ENCODE measurements at places on chromosomes 3 and 15.

DNA sequence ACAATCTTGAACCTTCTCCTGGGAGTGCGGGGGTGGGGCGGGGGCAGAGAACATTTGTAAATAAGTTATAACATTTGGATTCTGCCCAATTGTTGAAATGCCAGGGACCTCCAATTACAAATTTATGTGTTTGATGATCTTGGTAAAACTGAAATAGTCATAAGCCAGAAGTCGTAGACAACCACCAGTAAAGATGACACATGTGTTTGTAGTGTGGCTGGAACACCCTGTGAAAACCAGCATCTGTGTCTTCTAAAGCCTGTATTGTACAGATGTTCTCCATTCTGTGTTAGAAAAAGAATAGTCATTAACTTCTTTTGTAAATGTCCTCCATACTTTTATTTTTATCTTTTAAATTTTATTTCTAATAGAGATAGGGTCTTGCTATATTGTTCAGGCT lies 61.8 kb downstream of the ARIH1 start:
- DNase-seq: no peak

DNA sequence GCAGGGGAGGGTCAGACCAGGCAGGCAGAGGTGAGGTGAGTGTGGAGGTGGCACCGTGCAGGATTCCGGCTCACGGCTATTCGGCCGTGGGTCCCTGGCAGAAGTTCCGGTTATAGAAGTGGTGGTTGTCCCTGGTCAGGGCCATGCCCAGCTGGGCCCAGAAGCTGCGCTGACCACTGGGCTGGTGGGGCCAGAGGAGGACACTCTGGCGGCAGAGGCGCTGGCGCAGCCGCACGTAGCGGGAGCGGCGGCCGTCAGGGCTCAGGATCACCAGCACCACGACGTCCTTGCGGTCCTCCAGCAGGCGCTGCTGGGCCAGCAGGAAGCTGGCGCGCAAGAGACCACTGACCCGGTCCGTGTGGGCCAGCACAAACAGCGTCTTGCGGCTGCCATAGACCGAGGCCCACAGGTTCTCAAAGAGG lies 4.3 kb downstream of the TLR9 start:
- DNase-seq: no peak

- DNase-seq: peak; percentile 34
Observed at GRCh38 chr3:182241766-182242488, 530.2 kb downstream of the SOX2 start.

DNA sequence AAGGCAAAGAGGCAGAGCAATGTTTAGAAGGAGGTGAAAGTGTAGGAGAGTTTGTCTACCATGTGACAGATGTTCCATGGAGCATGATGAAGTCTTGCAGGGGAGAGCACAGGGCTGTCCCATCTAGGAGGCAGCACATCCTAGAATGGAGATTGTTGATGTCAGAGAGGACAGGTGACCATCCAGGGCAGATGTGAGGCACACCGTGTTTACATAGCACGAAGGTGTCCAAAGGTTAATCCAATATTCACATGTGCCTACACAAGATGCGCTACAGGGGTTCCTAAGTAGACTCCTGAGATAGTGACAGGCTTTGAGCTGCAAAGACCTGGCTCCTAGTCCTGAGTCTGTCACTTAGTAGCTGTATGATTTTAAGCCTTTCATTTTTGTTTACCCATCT lies 219.3 kb upstream of the SLCO3A1 start:
- no peak for DNase-seq

DNA sequence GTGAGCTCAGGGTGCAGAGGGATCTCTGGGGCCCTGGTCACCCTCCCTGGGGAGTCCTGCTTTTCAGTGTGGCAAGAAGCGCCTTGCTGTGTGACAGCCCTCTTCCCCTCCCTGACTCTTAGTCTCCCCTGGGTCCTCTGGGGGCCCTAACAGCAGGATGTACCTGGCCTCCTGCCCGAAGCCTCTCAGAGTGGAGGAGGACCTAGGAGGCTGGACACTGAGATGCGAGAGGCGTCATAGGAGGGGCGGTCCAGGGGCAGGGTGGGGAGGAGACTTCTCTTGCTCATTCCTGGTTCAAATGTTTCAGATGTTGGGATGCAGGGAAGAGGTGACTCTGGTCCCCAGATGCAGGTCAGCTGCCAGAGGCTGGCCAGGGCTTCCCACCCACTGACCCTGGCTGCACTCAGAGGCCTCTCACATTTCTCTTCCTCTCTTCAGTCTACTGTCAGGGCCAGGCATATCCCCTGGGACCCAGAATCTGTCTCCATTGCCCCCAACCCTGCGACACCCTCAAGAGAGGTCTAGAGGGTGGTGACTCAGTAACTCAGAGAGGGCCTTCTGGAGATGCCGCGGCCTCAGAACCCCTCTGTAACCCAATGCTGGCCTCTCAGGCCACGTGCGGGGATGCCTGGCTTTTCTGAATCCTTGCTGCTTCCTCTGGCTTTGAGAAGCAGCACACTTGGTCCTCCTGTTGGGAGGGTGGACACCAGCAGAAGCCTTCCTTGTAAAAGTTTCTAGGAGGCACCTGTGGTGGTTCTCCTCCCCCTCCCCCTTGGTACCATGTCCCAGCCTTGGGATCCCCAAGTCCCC lies 25.9 kb downstream of the SNX33 start:
- DNase-seq: peak; percentile 88

- DNase-seq: no peak
Observed at GRCh38 chr3:58216496-58217195, 5.9 kb upstream of the DNASE1L3 start.

- DNase-seq: no peak
Observed at GRCh38 chr3:142999881-143000280, 1.5 kb upstream of the U2SURP start.

DNA sequence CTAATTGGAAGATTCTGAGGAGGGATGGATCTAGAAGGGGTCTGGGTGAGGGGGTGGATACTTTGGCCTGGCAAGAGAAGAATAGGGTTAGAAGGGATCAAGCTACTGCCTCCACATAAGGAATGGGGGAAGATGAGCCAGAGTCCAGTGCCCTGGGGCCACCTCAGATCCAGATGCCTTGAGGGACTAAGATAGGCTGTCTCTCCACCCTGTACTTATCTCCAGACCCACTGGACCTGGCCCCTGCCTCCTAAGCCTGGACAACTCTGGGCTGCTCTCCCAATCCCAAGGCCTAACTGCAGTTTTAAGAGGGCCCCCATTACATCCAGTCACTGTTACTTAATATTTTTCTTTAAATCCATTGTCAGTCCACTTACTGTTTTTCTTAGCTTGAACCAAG lies 2.0 kb downstream of the DVL3 start:
- DNase-seq: no peak

DNA sequence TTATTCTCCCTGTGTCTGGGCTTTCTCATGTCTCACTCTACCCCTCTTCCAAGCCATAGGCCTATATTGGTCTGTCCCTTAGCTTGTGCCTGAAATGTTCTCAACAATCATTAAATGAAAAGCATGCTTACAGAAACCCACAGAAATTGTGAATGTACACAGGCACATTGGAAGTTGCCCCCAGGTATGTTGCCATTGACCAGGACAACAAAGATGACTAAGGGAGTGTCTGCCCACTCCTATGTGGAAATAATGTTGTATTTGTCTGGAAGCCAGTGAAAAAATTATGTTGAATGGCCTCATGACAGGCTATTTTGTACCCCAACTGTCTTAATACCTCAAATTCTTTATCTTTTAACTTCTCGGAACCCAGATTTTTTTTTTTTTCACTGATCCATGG lies 102.0 kb downstream of the TPRG1 start:
- DNase-seq: no peak

- peak; percentile 38 for DNase-seq
Observed at GRCh38 chr3:131454501-131454900, 48.3 kb downstream of the MRPL3 start.

DNA sequence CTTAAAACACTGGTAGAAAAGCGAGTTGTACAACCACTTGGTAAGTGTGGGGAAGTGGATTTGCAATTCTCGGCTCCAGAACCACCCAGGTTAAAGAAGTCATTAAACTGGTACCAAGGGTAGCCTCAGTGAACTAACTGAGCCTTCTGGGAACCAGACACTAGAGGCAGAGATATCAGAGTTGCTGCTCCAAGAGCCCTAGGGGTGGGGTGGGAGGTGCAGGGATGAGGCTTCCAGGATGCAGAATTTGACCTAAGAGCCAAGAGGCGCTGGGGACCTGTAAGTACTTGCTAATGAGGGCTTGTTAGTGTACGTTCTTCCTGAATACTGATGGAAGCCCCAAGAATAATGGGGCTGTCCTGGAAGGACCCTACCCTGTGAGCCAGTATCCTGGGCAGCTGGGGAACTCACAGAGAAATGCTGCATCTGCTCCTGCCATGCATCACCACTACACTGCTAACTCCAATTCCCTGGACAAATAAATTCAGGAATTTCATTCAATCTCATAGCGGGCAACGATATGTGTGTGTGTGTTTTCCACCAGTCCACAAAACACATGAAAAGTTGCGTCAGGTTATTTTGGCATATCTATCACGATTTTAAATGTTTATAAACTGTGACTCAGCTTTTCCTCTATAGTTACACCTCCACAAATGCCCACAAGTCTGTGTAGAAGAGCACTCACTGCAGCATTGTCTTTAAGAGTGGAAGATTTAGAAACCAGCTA lies 23.8 kb downstream of the STIMATE start:
- DNase-seq: peak; percentile 79

DNA sequence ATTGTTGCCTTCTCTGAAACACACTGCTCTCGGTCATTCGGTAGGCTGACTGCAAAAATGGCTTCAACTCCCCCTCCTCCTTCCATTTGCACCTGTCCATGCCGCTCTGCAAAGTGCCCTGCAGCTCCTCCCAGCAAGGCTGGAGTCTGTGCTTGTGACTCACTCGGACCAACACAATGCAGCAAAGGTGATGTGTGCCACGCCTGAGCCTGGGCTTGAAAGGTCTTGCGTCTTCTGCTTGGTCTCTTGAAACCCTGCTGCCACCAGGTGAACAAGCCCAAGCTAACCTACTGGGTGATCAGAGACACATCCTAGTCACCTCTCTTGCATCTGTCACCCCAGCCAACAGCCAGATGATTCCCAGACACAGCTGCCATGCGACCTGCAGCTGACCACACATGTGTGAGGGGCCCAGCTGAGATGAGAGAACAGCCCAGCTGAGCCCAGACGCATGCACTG lies 71.1 kb downstream of the MGLL start:
- no peak for DNase-seq

DNA sequence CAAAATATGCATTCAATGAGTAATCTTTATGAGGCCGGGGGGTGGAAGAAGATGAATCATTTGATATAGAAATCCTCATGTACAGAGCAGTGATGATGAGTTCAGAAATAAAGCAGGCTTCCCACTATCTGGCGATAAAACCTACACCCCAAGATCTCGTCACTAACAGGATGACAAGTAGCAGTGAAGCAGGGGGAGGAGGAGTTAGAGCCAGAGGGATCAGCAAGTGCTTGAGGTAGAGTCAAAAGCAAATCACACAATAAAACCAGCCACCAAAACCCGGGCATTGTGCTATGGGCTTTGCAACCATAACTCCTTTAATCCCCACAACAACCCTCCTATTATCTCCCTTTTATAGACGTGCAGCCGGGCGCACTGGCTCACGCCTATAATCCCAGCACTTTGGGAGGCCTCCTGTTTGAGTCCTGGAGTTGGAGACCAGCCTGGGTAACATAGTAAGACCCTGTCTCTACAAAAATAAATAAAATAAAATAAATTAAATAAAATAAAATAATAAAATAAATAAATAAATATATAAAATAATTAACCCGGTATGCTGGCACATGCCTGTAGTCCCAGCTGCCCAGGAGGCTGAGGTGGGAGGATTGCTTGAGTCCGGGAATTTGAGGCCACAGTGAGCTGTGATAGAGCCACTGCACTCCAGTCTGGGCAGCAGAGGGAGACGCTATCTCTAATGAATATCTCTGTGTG lies 53.0 kb downstream of the STARD5 start:
- DNase-seq: no peak

DNA sequence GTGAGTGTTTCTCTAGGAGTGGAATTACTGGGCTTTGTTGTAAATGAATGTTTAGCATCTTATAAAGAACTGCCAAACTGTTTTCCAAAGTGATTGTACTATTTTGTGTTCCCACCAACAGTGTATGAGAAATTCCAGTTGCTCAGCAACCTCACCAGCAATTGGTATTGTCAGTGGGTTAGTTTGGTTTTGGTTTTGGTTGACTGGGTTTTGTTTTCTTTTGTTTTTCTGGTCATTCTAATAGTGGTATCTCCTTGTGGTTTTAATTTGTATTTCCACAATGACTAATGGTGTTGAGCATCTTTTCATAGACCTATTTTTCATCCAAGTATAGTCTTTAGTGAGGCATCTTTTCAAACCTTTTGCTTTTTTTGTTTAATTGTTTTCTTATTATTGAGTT lies 27.1 kb downstream of the FILIP1L start:
- peak; percentile 60 for DNase-seq

DNA sequence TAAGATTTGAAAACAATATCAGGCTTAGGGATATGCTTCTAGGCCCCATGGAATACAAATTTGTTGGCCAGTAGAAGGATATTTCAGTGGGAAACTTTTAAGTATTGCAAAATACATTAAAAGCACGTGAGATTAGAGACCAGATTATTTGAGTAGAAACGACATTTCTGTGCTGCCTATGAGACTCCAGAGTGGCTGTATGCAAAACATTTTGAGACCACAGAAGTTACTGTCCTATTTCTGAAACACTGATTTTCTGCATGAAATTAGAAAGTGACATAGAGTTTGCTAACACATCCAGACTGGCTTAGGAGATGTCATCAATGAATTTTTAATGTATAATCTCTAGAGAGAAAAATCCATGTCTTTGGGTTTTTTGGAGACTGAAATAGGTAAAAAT lies 99.8 kb downstream of the KCNH8 start:
- no peak for DNase-seq

DNA sequence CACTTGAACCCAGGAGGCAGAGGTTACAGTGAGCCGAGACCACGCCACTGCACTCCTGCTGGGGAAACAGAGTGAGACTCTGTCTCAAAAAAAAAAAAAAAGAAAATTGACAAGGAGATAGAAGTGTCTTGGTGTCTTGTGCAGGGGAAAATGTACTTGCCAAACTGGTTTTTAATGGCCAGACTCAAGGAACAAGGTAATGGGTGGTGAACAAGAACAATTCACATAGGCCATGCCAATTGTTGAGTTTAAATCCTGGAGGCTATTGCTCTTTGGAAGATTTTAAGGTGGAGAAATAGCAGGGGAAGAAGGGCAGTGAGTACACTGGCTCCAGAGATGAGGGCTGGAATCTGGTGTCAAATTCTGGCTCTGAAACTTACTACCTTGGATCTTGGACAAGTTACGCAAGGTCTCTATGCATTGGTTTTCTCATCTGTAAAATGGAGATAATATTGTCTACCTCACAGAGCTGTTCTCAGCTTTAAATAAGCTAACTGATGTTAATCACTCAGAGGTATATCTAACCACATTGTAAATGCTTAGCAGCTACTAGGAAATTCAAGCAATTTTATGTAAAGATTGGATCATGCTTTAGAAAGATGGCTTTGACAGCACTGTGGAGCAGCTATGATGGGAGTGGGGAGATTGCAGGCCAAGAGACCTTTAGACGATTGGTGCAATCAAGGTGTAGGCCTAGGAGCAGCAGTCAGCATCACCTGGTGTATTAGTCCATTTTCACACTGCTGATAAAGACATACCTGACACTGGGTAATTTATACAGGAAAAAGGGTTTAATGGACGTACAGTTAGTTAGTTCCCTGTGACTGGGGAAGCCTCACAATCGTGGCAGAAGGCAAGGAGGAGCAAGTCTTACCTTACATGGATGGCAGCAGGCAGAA lies 78.3 kb downstream of the B3GALNT1 start:
- DNase-seq: no peak

Measured in fibroblast of pulmonary artery (primary cell).